ENCODE measurements at places on chromosomes 7 and 10. TPM values are rescaled to one million over a fixed set of nuclear protein-coding genes. Genes with fewer than 3 reads are reported as not detected.

DNA sequence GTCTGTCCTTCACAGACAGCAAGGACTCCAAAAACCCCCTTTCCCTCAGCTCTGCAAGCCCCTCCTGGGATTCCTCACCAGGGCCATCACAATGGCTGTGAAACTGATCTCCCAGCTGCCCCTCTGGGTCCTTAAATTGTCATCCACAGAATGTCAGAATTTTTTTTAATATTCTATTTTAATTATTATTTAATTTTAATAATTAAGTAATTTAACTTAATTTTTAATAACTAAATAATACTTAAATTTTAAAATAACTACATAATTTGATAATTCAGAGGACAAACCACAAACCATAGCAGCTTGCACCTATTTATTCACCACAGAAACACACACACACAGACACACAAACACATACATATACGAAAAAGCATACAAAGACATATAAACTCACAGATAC is 565.8 kb upstream of the COBL start:
- no peak for DNase-seq
- H3K36me3 ChIP-seq: no peaks in the 10 kb centered on the region
- no peak overlapping the region for H3K4me3 ChIP-seq
- H3K27me3 ChIP-seq: no peaks in the 10 kb centered on the region
- no peak overlapping the region for H3K27ac ChIP-seq

DNA sequence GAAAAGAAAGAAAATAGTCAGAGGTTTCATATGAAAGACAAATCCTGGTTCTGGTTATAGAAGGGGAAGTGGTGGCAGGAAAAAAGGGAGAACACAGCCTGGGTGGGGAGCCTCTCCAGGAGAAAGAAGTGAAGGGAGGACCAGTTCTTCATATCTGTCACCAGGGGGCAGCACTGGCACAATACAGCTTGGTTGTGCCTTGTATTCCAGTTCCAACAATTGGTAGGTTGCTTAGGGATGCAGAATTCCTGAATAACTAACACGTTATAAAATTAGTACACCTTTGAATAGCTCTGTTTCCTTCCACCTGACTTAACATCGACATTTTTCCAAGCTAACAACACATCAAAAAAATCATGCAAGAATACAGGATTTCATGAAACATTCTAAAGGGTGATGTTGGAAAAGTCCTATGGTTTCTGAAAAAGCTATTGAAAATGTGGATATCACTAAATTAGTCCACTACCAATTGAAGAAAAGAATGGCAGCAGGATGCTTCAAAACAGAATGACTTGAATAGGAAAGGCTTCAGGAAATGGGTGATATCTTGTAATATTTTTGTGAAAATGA is 52.9 kb downstream of the CYP26A1 start:
- peaks cover 23% of the 10 kb centered on the region for H3K4me1 ChIP-seq
- no peak overlapping the region for H3K4me3 ChIP-seq
- no peak overlapping the region for H3K27ac ChIP-seq
- H3K27me3 ChIP-seq: no peaks in the 10 kb centered on the region

DNA sequence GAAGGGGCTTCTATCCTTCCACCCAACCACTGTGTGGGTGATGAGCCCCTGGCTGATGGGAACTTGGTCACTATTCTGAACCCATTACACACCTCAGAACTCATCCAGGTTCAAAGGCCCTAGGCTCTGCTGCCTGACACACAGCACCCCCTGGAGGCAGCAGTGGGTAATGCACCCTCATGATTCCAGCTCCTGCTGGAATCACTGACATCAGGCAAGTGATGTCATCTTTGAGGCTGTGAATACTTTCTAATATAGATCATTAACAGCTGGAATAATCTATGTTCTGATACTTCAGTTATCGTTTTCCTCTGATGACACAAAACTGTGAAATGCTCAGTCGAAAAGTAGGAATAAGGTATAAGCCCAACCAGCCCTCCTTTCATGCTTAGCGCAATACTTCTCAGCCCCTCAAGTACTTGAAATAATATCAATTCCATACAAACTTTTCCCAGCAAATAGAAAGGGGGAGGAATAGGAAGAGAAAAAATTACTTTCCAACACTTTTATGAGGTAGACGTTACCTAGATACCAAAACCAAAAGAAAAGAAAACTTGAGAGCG is 7.5 kb upstream of the RBP3 start:
- peak; percentile 64 for DNase-seq
- H3K27ac ChIP-seq: no peak overlapping the region
- no peaks in the 10 kb centered on the region for H3K36me3 ChIP-seq
- peaks cover 9% of the 10 kb centered on the region for H3K27me3 ChIP-seq
- no peaks in the 10 kb centered on the region for H3K4me1 ChIP-seq
- H3K4me3 ChIP-seq: no peak overlapping the region

The LGI1 gene
- not detected for total RNA-seq

The SPDYE18 gene
- not detected for total RNA-seq

The EDRF1 gene
- 28.1 TPM for total RNA-seq

The STAM gene
- total RNA-seq: 21.6 TPM

DNA sequence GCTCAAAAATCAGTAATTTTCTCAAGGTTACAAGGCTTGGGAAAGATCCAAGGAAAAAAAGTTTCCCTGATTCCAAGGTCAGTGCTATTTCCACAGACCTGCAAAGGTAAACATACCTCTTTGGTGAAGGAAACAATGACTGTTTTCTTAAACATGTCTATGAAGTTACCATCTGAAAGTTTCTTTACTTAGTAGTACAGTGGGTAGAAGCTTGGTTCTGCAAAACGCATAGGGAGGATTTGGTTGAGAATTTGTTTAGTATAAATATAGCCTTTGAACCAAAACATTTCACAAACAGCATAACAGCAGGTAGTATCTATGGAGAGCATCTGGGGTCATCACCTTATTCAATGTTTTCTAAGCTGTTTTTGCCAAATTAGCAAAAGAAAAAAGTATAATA is 169.6 kb downstream of the CCSER2 start:
- H3K4me1 ChIP-seq: peaks cover 20% of the 10 kb centered on the region
- H3K36me3 ChIP-seq: peaks cover 7% of the 10 kb centered on the region
- no peak for DNase-seq
- H3K27me3 ChIP-seq: no peaks in the 10 kb centered on the region
- H3K27ac ChIP-seq: no peak overlapping the region
- no peak overlapping the region for H3K4me3 ChIP-seq

The CALML5 gene
- total RNA-seq: not detected

The FAM25A gene
- total RNA-seq: not detected

The HYAL4 gene
- not detected for total RNA-seq

The PLAC9 gene
- total RNA-seq: not detected

The RBP3 gene
- total RNA-seq: not detected

DNA sequence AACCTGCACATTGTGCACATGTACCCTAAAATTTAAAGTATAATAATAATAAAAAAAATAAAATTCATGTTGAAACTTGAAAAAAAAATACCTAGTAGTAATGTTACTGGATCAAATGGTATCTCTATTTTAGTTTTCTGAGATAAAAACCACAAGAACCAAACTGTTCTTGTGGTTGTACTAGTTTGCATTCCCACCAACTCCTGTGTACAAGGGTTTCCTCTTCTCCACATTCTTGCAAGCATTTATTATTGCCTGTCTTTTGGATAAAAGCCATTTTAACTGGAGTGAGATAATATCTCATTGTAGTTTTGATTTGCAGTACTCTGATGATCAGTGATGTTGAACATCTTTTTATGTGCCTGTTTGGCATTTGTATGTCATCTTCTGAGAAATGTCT is 177.7 kb downstream of the KIF20B start:
- no peak overlapping the region for H3K4me3 ChIP-seq
- H3K4me1 ChIP-seq: no peaks in the 10 kb centered on the region
- H3K27me3 ChIP-seq: peaks cover 27% of the 10 kb centered on the region

The METTL27 gene
- total RNA-seq: 0.40 TPM

DNA sequence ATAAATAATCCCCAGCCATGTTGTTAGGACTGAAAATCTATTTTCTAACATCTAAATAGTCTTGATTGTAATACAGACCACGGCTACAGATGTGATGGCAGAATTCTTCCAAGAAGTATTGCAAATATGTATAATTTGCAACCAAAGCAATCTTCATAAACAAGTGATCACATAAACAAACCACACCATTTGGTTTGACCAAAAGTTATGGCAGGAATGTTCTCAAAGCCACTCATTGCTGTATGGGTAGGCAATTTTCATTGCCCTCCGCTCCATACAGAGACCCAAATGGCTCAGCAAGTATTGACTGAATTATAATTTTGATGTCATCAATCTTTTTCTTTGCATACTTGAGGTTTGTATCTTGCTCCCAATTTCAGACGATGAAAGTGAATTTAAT is 19.0 kb upstream of the RHOBTB1 start:
- no peaks in the 10 kb centered on the region for H3K36me3 ChIP-seq
- no peak overlapping the region for H3K27ac ChIP-seq
- peaks cover 18% of the 10 kb centered on the region for H3K27me3 ChIP-seq
- H3K4me1 ChIP-seq: peaks cover 6% of the 10 kb centered on the region
- no peak overlapping the region for H3K4me3 ChIP-seq

The DLD gene
- 128 TPM for total RNA-seq

The TFEC gene
- 0.16 TPM for total RNA-seq

The DYNC1I1 gene
- total RNA-seq: not detected

DNA sequence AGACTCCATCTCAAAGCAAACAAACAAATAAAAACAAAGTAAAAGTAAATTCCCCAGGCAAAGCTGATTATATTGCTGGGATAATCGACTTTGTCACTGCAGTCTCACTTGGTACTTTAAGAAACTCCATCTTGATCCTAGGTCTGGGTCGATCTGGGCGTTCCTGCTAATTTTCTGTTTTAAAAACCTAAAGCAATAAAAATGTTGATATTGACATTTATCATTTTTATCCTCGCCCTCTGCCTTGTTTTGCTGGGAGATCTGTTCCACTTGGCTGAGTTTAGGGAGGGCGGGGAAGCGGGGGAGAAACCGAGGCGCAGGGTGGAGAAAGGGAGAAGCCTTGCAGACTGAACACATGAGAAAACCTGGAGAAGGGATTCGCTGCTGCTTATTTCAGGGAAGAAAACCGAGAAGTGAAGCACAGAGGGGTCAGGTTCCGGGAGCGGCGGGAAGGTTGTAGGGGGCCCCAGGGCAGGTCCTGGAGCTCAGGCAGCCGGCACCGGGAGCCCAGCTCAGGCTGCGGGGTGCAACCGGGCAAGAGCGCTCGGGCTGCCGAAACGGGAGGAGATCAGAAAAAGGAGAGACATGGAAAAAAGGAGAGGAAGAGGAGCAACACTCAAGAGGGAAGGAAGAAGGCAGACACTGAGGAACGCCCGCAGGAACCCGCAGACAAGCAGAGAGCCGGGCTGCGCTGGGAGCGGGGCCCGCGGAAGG is 27.3 kb upstream of the KMT2C start:
- peaks cover 2% of the 10 kb centered on the region for H3K36me3 ChIP-seq
- no peak for DNase-seq
- H3K27me3 ChIP-seq: no peaks in the 10 kb centered on the region
- H3K27ac ChIP-seq: peak overlapping the region; percentile 72

DNA sequence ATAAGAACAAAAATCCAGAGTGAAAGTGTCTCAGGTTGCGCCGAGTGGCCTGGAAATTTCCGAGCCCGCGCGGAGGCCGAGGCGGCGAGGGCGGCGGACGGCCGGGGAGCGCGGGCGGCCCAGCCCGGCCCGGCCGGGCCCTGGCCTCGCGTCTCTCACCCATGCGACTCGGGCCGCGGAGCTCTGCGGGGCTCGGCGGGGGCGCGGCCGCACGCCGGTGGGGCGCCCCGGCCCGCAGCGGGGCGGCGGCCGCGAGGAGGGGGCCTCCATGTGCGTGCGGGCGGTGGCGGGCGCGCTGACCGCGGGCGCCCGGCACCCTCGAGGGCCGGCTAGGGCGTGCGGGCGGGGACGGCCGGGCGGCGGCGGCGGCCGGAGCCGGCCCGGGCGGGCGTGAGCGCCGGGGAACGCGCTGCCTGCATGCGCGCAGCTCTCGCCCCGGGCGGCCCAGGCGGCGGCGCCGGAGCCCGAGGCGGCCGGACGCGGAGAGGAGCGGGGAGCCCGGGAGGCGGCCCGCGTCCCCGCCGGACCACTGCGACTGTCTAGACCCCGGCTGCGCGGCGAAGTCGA is 302 bp upstream of the EN2 start:
- no peak overlapping the region for H3K27ac ChIP-seq
- H3K4me3 ChIP-seq: no peak overlapping the region
- no peak for DNase-seq

The ZNF12 gene
- total RNA-seq: 17.2 TPM

The SCART1 gene
- 0.45 TPM for total RNA-seq

GRCh38 chr7:1645071-1645409 is 25.0 kb upstream of the ELFN1 start:
- DNase-seq: no peak
- H3K4me1 ChIP-seq: no peaks in the 10 kb centered on the region
- H3K36me3 ChIP-seq: no peaks in the 10 kb centered on the region
- H3K4me3 ChIP-seq: no peak overlapping the region
- peaks cover 17% of the 10 kb centered on the region for H3K27me3 ChIP-seq
- H3K27ac ChIP-seq: no peak overlapping the region

GRCh38 chr7:149865437-149865836 is 8.3 kb upstream of the ATP6V0E2 start:
- H3K27me3 ChIP-seq: no peaks in the 10 kb centered on the region
- peak overlapping the region; percentile 92 for H3K27ac ChIP-seq

The BAIAP2L1 gene
- total RNA-seq: 2.3 TPM

DNA sequence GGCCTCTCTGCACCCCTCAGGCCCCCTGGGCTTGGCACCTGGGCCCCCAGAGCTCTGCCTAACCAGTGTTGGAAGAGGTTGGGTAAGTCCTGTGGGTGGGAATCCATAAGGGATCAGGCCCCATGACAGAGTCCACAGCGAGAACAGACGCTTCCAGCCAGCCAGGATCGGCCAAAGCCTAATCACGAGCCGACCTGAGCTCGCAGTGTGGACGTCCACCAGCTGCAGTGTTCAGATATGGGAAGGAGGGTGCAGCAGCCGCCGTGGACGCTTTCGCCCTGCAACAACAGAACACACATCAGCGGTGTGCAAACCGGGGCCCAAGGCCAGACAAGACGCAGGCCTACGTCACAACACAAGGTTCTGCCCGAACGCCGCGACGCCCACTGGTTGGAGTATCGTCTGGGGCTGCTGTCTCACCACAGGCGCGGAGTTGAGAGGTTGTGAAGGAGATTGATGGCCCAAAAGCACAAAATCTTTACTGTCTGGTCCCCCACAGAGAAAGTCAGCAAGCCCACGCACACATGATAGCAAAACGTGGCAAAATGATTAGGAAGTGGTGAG is 102.1 kb downstream of the FOXL3 start:
- H3K4me1 ChIP-seq: peaks cover 4% of the 10 kb centered on the region
- no peak overlapping the region for H3K27ac ChIP-seq
- no peaks in the 10 kb centered on the region for H3K27me3 ChIP-seq
- DNase-seq: no peak

- peaks cover 7% of the 10 kb centered on the region for H3K36me3 ChIP-seq
- H3K4me1 ChIP-seq: peaks cover 19% of the 10 kb centered on the region
- H3K4me3 ChIP-seq: no peak overlapping the region
- no peak for DNase-seq
- peaks cover 30% of the 10 kb centered on the region for H3K27me3 ChIP-seq
- no peak overlapping the region for H3K27ac ChIP-seq
Observed at GRCh38 chr7:141017555-141017954, 2.8 kb upstream of the MRPS33 start.

The SERPINE1 gene
- 0.06 TPM for total RNA-seq
